ENCODE measurements at places on chromosomes 5 and 9.
A peak's percentile ranks its signal among the peaks of the same experiment; 100 is the strongest.

- H3K4me1 ChIP-seq = peaks cover 2% of the 10 kb centered on the region
- no peak for DNase-seq
- no peaks in the 10 kb centered on the region for H3K36me3 ChIP-seq
Observed at GRCh38 chr5:16557477-16557876, 59.3 kb downstream of the RETREG1 start.

DNA sequence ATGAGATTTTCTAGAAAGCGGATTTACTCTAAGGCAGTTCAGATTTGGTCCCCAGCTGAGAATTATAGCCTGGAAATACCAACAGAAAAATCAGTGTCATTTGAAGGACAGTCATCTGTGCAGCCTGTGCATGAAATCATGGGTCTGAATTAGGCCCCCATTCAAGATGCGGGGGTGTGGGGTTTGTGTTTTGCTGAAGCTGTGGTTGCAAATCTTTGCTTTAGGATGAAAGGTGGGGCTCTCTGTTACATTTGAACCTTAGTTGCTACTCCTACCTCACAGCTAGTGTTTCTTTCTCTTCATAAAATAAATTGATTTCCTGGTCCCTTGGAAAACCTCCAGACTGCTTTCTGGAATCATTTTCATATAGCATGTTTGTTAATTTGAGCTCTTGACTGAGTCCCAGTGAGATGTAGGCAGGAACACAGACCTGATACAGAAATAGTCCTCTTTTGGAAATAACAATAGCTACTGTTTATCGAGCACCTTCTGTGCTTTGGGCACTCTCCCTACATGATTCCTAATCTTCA, 4.8 kb upstream of the ABL1 start:
- H3K4me1 ChIP-seq = peaks cover 46% of the 10 kb centered on the region
- DNase-seq = no peak
- H3K27me3 ChIP-seq = no peaks in the 10 kb centered on the region

- peak overlapping the region; percentile 77 for H3K27ac ChIP-seq
- no peak overlapping the region for H3K4me3 ChIP-seq
- H3K36me3 ChIP-seq = no peaks in the 10 kb centered on the region
- H3K27me3 ChIP-seq = no peaks in the 10 kb centered on the region
- H3K4me1 ChIP-seq = peaks cover 45% of the 10 kb centered on the region
Observed at GRCh38 chr5:149323210-149323609, 22.1 kb upstream of the GRPEL2 start.

- no peak for DNase-seq
- H3K4me1 ChIP-seq = peaks cover 51% of the 10 kb centered on the region
- no peak overlapping the region for H3K4me3 ChIP-seq
- H3K27ac ChIP-seq = no peak overlapping the region
- no peaks in the 10 kb centered on the region for H3K27me3 ChIP-seq
Observed at GRCh38 chr5:113253037-113253436, 181.8 kb downstream of the TSSK1B start.

GRCh38 chr5:128284236-128284635, 200.7 kb downstream of the SLC12A2 start:
- no peak overlapping the region for H3K4me3 ChIP-seq
- no peak for DNase-seq
- no peak overlapping the region for H3K27ac ChIP-seq
- H3K27me3 ChIP-seq = no peaks in the 10 kb centered on the region
- no peaks in the 10 kb centered on the region for H3K4me1 ChIP-seq

GRCh38 chr9:104905931-104906330, 22.0 kb downstream of the ABCA1 start:
- no peaks in the 10 kb centered on the region for H3K36me3 ChIP-seq
- no peak for DNase-seq
- no peak overlapping the region for H3K4me3 ChIP-seq
- H3K27me3 ChIP-seq = no peaks in the 10 kb centered on the region

GRCh38 chr9:83070261-83070660, 7.3 kb upstream of the RASEF start:
- no peaks in the 10 kb centered on the region for H3K36me3 ChIP-seq
- no peak overlapping the region for H3K27ac ChIP-seq
- peaks cover 12% of the 10 kb centered on the region for H3K27me3 ChIP-seq
- no peak overlapping the region for H3K4me3 ChIP-seq
- no peaks in the 10 kb centered on the region for H3K4me1 ChIP-seq

- peaks cover 29% of the 10 kb centered on the region for H3K4me1 ChIP-seq
- DNase-seq = no peak
- no peaks in the 10 kb centered on the region for H3K36me3 ChIP-seq
- peaks cover 51% of the 10 kb centered on the region for H3K27me3 ChIP-seq
Observed at GRCh38 chr9:959914-960313, 16.5 kb upstream of the DMRT3 start.

DNA sequence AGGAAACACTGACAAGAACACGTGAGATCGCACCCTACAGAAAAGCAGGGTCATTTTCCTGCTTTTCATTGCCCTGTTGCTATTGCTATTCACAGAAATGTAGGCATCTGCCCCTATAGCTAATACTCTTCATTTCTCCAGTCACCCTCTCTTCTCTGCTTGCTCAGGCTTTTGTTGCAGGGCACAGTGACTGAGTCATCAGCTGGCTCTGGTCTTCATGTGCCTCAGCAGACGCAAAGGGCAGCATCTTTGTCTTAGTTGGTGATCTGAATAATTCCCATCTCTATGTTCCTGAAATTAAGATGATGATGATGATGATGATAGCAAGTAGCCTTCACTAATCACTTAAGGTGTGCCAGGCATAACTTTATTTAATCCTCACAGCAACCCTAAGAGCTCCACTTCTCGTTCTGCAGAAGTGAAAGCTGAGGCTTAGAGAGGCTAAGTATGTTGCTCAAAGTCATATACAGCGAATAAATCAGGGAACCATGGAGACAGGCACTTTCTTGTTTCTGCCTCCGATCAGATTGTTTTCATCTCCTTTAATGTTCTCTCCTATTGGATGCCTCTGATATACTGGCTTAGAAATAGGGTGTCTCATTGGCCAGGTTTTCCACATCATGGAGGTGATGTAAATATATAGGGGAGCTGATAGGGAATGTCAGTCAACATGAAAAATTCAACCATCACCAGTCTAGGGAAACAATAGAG, 133.0 kb upstream of the STK32A start:
- peaks cover 11% of the 10 kb centered on the region for H3K4me1 ChIP-seq
- H3K27ac ChIP-seq = no peak overlapping the region
- no peaks in the 10 kb centered on the region for H3K36me3 ChIP-seq
- H3K4me3 ChIP-seq = no peak overlapping the region
- H3K27me3 ChIP-seq = no peaks in the 10 kb centered on the region
- no peak for DNase-seq

DNA sequence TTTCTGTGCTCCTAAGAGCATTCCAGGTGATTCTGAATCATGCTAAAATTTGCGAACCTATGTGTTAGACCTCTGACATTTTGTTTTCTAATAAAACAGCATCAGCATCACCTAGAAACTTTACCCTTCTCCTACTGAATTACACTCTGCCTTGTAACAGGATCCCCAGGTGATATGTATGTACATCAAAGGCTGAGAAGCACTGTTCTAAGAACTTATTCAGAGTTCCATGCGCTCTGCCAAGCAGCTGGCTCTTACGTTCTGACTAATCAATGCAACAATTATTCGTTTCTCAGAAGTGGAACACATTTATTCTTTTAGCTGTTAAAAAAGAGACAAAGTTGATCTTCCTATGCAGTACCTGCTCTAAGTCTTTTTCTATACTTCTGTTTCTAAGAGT, 228.6 kb downstream of the SLF1 start:
- no peaks in the 10 kb centered on the region for H3K36me3 ChIP-seq
- H3K27me3 ChIP-seq = no peaks in the 10 kb centered on the region
- no peak overlapping the region for H3K27ac ChIP-seq
- DNase-seq = no peak
- H3K4me3 ChIP-seq = no peak overlapping the region

- no peak overlapping the region for H3K27ac ChIP-seq
- H3K27me3 ChIP-seq = peaks cover 8% of the 10 kb centered on the region
- DNase-seq = no peak
- H3K4me1 ChIP-seq = peaks cover 9% of the 10 kb centered on the region
Observed at GRCh38 chr9:121260457-121261106, 7.4 kb upstream of the GSN start.

DNA sequence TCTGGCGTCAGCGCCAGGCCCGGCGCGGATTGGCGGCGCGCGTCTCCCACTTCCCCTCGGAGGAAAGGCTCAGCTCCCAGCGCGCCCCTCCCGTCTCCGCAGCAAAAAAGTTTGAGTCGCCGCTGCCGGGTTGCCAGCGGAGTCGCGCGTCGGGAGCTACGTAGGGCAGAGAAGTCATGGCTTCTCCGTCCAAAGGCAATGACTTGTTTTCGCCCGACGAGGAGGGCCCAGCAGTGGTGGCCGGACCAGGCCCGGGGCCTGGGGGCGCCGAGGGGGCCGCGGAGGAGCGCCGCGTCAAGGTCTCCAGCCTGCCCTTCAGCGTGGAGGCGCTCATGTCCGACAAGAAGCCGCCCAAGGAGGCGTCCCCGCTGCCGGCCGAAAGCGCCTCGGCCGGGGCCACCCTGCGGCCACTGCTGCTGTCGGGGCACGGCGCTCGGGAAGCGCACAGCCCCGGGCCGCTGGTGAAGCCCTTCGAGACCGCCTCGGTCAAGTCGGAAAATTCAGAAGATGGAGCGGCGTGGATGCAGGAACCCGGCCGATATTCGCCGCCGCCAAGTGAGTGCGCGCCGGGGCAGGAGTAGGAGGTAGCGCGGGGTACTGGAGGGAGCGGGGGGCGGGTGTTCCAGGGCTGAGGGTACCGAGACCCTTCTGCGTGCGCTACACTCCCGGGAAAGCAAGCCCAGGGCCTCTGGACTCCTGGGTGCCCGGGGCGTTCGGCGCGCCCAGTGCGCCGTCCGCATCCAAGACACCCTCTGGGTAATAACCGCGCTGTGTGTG, at the start of gene MSX2:
MSX2 (plus strand) TSS at position 99 of the 777 bp plus-strand sequence; CDS start at position 177, 78 bp downstream.
- H3K4me1 ChIP-seq = peaks cover 77% of the 10 kb centered on the region
- peak within 1 kb of the TSS; percentile 92 for H3K4me3 ChIP-seq
- H3K27me3 ChIP-seq = peaks cover 3% of the 10 kb centered on the region
- H3K27ac ChIP-seq = peak within 1 kb of the TSS; percentile 95

DNA sequence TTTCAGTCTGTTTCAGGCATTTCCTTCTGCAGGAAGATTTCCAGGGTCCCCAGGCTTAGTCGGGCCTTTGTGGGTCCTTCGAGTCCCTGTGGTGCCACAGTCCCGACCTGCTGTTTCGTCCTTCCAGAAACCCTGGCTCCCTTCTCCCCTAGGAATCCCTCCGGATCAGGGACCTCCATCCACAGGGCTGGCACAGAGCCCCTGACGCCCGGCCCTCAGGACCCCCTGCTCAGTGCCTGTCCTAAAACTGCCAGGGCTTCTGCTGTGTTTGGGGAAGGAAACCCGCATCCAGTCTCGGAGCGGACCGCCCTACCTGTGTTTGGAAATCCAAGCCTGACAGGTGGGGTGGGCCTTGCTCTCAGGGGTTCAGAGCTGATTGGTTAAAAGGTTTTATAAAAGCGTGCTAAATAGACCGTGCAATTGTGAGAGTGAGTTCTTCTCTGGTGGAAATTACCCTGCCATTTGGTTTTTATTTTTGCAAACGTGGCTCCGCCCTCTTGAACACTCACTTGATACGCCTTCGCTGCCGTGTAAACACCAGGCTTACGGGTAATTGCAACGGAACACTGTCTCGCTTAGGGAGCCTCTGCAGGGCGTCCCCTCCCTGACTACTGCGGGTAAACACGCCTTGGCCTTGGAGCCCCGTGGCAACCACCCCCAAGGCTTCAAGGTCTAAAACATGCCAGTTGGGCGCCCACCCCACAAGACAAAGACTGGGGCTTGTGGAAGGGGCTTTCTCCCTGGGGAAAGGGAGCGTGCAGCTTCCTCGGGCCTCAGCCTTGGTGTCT, 121.2 kb downstream of the PHF2 start:
- peaks cover 2% of the 10 kb centered on the region for H3K4me1 ChIP-seq
- H3K27me3 ChIP-seq = peaks cover 7% of the 10 kb centered on the region
- H3K36me3 ChIP-seq = no peaks in the 10 kb centered on the region

- no peaks in the 10 kb centered on the region for H3K27me3 ChIP-seq
- no peaks in the 10 kb centered on the region for H3K36me3 ChIP-seq
- no peak overlapping the region for H3K27ac ChIP-seq
- H3K4me3 ChIP-seq = no peak overlapping the region
Observed at GRCh38 chr9:118962426-118962825, 406.8 kb downstream of the BRINP1 start.

DNA sequence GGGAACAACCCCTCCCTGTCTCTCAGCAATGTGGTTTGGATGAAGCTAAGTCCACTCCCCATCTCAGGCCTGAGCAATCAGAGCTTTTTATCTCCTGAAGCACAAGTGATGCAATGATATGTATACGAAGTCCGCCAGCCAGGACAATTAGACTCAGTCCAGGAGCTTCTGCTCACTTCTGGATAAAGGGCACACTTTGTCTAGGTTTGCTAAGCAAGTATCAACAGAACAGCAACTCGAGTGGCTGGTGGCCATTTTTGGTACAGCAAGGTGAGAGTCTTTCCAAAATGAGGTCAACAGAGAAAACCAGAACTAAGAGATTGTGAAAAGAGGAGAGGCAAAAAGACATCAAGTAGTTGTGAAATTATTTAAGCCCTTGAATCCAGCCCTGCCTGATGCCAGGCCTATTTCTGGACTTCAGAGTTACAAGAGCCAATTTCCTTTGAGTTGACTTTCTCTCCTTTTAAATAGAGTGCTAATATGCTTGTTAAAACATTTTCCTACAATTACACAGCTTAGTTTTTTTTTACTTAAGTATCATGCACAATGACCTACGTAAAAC, 8.2 kb downstream of the NDUFA8 start:
- H3K27me3 ChIP-seq = no peaks in the 10 kb centered on the region
- H3K4me3 ChIP-seq = no peak overlapping the region
- no peak for DNase-seq
- H3K4me1 ChIP-seq = no peaks in the 10 kb centered on the region
- H3K36me3 ChIP-seq = peaks cover 28% of the 10 kb centered on the region

GRCh38 chr9:86945728-86946200, 1.5 kb downstream of the GAS1 start:
- peak overlapping the region; percentile 91 for H3K27ac ChIP-seq
- H3K4me1 ChIP-seq = peaks cover 49% of the 10 kb centered on the region
- peaks cover 21% of the 10 kb centered on the region for H3K27me3 ChIP-seq
- peaks cover 1% of the 10 kb centered on the region for H3K36me3 ChIP-seq
- peak; percentile 25 for DNase-seq

- DNase-seq = no peak
- H3K4me1 ChIP-seq = peaks cover 20% of the 10 kb centered on the region
- H3K27me3 ChIP-seq = peaks cover 4% of the 10 kb centered on the region
- no peak overlapping the region for H3K27ac ChIP-seq
- H3K4me3 ChIP-seq = no peak overlapping the region
- no peaks in the 10 kb centered on the region for H3K36me3 ChIP-seq
Observed at GRCh38 chr5:168659286-168659847, 80.2 kb upstream of the PANK3 start.

GRCh38 chr9:102975251-102975650, 19.9 kb upstream of the CYLC2 start:
- no peaks in the 10 kb centered on the region for H3K4me1 ChIP-seq
- no peak overlapping the region for H3K4me3 ChIP-seq
- no peaks in the 10 kb centered on the region for H3K36me3 ChIP-seq
- no peak overlapping the region for H3K27ac ChIP-seq
- DNase-seq = no peak

- no peak overlapping the region for H3K4me3 ChIP-seq
- no peaks in the 10 kb centered on the region for H3K27me3 ChIP-seq
- H3K36me3 ChIP-seq = no peaks in the 10 kb centered on the region
- H3K27ac ChIP-seq = no peak overlapping the region
Observed at GRCh38 chr9:21591221-21592062, 109.3 kb upstream of the IFNE start.

GRCh38 chr5:115452536-115453235, 91.9 kb downstream of the FEM1C start:
- no peak overlapping the region for H3K4me3 ChIP-seq
- H3K27me3 ChIP-seq = no peaks in the 10 kb centered on the region

Data from mesothelial cell of epicardium (in vitro differentiated cells).